ENCODE measurements at places on chromosomes 5 and 9.

GRCh38 chr5:109964136-109964535, 274.4 kb downstream of the MAN2A1 start:
- no peak for DNase-seq

- no peak for DNase-seq
These were observed 20.9 kb downstream of the WHRN start for GRCh38 chr9:114484215-114484853.

GRCh38 chr5:42991404-42992087, 48.6 kb downstream of the ANXA2R start:
- DNase-seq: no peak

DNA sequence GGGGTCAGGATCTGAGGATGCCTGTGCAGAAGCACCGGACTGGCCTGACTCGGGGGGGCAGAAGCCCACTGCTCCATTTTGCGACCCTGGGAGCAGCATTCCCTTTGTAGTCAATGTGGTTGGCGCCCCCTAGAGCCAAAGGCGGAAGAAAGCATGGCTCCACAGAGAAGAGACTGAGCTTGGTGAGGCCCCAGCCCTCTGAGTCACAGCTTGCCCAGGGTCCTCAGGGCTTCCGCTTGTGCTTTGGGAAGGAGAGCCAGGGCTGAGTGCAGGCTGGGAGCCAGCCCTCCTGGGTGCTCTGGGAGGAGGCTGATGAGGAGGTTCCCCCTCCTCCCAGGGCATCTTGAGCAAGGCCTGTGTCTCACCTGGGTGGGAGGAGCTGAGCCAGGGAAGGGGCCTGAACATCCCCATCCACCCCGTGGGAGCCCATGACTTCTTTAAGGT, 5.5 kb upstream of the AQP3 start:
- peak; percentile 40 for DNase-seq

DNA sequence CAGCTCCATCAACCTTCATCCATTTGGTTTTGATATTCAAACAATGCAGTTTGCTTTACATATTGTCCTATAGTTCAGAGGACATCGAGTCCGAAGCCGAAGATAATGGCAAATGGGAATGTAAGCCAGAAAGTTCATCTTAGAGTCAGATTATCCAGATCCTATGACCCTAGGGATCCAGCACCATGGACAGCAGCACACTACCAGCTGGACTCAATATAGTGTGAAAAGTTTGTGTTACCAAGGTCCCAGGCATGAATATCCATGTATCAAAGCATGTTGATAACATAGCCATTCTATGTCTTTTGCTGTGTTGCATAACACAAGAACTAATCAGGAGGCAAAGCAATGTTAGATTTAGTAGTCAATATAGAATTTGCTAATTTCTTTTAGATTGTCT, 46.3 kb downstream of the FSTL4 start:
- DNase-seq: no peak

GRCh38 chr5:171852255-171852681, 66.7 kb downstream of the SMIM23 start:
- no peak for DNase-seq

DNA sequence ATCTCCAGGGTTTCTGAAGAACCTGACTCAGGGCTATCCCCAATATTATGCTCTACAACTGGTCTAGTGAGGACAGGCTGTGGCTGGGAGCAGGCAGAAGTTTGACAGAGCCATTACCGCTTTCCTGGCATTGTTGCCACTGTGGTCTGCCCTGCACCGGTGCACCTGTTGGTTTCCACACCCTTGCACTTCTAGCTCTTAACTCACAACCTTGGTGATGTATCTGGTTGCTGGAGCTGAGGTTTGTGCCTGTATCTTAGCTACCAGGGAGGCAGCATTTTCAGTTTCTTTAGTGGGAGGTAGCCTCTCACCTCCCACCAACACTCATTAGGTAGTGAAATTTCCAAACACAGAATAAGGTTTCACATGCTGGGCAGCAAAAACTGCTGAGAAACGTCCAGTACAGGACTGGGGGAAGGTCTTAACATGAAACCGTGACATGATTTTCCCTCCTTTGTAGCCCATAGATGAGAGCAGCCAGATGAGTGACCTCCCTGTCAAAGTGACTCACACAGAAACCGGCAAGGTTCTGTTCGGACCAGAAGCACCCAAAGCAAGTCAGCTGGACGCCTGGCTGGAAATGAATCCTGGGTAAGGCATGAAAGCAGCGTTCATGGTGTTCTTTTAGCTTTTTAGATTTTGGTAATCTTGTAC, 57.7 kb downstream of the SMARCA2 start:
- DNase-seq: no peak

GRCh38 chr9:120257483-120257882, 322.5 kb downstream of the CDK5RAP2 start:
- DNase-seq: no peak

DNA sequence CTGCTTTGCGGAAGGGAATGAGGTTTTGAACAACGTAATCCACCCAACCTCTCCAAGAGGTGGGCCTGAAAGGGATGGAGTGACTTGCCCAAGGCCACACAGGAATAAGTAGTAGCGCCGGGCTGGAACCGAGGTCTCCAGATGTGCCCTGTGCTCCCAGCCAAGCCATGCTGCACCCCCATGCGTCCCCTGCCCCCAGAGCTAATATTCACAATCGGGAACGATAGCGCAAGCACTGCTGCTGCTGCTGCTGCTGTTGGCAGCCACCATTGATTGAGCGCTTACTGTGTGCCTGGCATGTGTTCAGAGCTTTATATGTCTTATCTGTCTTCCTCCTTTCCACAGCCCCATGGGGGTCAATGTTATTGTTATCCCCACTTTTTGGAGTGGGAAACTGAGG, 43.9 kb downstream of the AMBP start:
- DNase-seq: no peak

DNA sequence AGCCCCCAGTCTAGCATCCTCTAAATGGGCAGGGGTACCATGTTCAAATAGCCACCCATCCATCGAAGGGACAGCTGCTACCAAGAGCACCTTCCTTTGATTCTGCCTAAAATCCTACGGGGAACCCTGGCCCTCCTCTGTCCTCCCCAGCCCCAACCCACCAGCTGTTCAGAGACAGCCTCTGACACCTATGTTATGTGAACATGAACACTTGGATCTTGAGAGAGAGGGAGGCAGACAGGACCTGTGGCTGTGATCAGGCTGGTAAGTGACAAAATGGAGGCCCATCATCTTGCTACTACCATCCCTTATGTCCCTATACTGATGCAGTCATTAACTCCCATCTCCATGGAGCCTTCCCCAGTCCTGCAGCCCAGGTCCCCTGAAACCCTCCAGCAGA, 8.2 kb downstream of the SLC23A1 start:
- no peak for DNase-seq

DNA sequence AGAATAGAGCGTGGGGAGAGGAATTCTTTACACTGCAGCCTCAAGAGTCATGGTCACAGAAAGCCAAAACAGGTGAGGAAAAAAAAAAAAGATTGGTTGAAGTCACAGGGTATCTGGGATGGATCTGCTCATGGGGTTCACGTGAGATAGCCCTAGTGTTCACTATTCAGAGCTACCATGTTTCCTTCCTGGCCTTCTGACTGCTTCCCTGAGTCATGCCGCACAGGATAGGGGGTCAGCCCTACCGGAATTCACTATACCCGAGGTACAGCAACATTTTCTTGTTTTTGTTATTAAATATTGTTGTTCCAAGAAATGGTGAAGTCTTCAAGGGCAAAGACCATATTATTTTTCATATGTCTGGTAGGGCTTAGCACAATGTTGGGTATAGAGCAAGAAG, 21.5 kb upstream of the MAN2A1 start:
- no peak for DNase-seq

GRCh38 chr9:14095277-14095676, 218.7 kb downstream of the NFIB start:
- DNase-seq: no peak

DNA sequence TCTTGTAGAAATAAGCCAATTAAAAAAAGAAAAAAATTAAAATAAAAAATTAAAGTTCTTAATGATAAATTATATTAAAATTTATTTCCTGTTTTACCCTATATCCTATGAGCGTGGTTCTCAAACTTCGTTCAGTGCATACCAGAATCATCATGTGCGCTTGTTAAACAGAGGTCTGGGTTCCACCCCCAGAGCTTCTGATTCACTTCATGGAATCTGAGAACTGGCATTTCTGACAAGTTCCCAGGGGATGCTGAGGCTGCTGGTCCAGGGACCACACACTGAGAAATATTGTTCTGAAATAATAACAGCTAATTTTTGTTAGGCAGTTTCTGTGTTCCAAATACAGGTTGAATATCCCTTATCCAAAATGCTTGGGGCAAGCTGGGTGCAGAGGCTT, 79.3 kb downstream of the TMC1 start:
- DNase-seq: no peak

- DNase-seq: no peak
These were observed 13.0 kb downstream of the C1QTNF2 start for GRCh38 chr5:160357394-160357793.

DNA sequence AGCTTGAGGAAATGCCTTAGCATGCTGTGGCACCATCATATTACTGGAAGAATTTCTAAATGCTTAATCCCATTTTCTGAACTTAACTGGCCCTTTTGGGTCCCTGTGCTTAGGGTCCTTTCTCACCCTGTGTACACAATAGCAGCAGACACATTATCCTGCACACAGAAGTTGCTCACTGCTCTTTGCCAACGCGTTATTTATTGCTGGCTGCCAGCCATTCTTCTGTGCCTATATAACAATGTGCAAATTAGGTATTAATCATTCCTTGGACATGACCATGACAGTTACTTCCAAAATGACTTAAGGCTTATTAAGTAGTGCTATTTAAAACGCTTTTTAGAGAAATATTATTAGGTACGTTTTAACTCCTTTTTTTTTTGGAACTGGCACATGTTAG, 134.7 kb downstream of the FBN2 start:
- no peak for DNase-seq

DNA sequence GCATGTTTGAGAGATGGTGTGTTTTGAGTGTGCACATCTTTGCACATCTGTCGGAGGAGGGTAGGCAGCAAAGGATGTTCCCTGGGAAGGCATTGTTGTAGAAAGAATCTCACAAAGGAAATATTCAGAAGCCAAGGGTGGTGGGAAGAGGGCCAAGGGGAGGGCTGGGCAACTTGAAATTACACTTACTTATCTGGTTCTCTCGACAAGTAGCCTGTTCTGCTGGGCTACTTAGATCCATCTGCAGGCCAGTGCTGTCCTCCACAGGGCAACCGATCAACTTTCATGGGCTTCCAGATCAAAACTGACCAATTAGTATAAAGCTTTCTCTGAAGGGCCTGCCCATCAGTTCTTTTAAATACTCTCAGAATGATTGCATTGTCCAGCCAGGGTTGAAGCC, 495.2 kb downstream of the GADD45G start:
- no peak for DNase-seq

DNA sequence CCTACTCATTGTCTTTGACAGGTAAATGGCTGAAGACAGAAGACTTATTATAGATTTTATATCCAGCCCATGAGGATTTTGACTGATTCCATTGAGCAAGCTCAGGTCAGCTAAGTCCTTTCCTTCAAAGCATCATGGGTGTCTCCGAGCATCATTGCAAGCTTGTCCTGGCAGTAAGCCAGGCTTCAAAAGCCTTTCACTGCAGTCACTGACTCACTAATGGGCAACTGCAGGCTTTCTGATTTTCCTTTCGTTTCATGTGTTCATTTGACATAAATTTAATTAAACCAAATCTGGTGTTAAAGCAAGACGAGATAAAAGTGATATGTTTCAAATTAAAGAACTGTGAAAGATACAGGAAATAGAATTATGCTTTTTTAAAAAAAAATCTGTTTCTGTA, 426.2 kb downstream of the ANXA1 start:
- no peak for DNase-seq

- DNase-seq: no peak
These were observed 15.9 kb downstream of the ATP6V0E1 start for GRCh38 chr5:172999372-172999973.

DNA sequence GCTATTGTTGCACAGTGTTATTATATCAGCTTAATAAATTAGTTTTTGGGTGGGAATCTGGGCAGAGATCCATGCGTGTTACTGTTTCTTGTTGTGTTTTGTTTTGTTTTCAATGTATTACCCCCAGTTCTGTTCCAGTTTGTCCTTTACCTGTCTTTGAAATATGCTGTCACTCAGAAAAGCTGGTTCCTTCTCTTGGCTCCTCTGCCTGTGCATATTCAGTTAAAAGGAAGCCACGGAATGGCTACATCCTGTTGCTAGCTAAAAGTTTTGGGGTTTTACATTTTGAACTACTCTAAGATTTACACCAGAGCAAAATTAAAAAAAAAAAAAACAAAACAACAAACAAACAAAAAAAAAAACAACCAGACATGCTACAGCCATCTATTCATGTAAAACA, 374.9 kb upstream of the RORB start:
- DNase-seq: no peak

- DNase-seq: no peak
These were observed 386.1 kb downstream of the ACTL7B start for GRCh38 chr9:108469654-108470053.

GRCh38 chr9:8252445-8252844, 452.9 kb upstream of the DMAC1 start:
- DNase-seq: no peak

GRCh38 chr5:154202379-154203260, 12.1 kb downstream of the GALNT10 start:
- DNase-seq: no peak

DNA sequence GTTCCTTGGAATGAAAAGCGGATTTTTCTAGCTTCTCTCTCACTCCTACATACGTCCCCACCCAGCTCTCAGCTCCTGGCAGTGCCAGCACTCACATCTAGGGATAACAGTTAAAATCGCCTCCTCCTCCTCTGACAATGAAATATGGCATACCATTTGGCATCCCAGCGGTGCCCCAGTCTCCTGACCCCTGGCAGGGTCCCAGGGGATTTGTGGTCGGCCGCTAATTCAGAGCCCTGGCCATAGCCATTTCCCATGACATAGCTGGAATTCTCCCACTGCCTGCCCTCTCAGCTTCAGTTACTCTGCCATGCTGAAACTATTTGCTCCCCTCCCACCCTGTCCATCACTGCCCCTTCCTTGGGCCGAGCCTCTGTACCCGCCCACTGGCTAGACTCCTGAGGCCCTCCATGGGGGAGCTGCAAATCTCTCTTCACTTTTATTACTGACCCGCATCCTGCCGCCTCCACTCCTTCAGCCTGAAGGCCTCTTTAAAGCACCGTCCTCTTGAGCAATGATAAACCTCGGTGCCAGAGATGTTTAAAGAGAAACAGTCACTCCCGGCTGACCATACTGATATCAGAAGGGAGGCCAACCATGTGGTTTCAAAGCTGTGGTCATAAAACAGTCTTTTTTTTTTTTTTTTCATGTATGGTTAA, 139.8 kb downstream of the SLIT3 start:
- no peak for DNase-seq

Measured in activated effector memory CD4-positive, alpha-beta T cell treated with Interleukin-2 at 50 U/mL for 16 hours (primary cell).